OCI-LY7 (cell line): ENCODE measurements at places on chromosomes 4 and X.
A peak's percentile ranks its signal among the peaks of the same experiment; 100 is the strongest.

GRCh38 chr4:80014531-80014930 is 58.5 kb downstream of the ANTXR2 start:
- DNase-seq, result no peak

DNA sequence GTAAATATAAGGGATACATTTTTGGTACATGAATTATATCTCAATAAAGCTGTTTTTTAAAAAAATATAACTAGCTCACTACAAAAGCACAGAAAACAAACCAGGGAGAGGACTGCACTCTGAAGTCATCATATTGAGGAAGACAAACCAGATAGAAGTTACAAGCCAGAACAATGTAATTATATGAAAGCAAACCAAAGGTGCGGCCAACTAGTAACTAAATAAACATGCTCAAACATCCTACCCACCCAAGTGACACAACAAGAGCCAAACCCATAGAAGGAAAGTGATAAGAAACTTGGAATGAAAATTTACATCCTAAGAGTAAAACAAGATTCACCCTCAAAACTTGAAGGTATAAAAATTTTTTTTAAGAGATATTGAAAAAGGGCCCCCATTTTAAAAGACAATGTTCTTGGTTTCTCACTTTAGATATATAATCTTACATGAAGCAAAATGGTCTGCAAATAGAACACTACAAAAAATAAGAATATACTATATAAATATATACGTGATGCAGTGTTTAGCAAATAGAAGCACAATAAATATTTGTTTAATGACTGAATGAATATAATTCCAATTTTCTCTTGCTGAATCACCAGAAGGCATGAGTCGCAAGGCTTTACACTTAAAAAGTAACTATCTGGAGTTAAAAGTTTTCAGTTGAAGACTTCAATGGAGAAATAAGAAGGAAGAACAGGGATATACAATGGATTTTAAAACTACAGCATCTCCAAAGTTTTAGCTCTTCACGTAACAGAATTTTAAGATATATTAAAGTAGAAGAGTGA is 4.0 kb upstream of the SH3D19 start:
- no peak for DNase-seq

- no peak for DNase-seq
Measured at GRCh38 chrX:112645774-112646173, 34.0 kb downstream of the LHFPL1 start.

GRCh38 chr4:165560941-165561340 is 182.1 kb downstream of the CPE start:
- no peak for DNase-seq

DNA sequence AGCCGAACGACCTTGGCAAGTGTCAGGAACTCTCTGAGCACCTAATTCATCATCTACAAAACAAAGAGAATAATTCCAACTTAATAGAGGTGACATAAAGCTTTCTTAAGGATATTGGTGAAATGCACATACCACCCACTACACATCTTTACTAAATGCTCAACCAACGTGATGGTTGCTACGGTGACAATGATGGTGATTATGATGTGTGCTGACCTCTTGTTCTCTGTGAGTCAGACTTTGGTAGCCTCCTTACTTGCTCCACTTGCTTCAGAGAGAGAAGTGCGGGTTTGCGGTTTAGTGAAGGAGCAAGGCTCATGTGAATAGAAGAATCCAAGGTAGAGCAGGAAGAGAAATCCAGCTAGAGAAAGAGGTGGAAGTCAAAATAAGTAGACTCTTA is 52.8 kb upstream of the CLNK start:
- DNase-seq, result no peak

DNA sequence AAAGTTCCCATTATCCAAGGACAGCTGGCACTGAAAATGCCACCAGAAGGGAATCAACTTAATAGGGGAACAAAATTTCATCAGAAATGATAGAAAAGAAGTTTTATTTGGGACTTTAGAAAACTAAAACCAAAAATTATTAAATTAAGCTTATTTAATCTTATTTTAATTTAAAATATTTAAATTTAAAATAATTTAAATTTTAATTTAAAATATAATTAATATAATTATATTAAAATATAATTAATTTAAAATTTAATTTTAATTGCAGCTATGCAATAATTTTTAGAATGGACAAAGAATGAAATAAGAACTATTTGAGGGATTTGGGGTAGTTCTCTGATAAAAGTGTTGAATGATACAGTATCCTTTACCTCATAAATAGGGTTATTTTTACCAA is 10.2 kb upstream of the VAMP7 start:
- no peak for DNase-seq

DNA sequence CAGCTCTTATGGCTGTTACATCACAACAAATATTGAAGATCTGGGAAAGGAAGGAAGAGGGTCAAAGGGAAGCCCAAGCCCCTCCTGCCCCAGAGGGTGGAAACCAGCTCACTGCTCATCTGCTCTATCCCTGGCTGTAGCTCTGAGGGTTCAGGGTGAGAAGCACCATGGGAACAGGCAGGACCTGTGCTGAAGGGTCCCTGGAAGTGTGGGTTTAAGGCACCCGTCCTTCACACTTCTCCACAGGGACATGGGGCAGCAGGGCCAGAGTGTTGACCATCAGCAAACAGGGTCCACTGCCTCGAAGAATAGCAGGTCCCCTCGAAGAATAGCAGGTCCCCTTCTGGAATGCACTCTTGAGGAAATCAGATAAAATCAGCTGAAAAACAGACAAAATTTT is 4.4 kb downstream of the RTL5 start:
- no peak for DNase-seq

DNA sequence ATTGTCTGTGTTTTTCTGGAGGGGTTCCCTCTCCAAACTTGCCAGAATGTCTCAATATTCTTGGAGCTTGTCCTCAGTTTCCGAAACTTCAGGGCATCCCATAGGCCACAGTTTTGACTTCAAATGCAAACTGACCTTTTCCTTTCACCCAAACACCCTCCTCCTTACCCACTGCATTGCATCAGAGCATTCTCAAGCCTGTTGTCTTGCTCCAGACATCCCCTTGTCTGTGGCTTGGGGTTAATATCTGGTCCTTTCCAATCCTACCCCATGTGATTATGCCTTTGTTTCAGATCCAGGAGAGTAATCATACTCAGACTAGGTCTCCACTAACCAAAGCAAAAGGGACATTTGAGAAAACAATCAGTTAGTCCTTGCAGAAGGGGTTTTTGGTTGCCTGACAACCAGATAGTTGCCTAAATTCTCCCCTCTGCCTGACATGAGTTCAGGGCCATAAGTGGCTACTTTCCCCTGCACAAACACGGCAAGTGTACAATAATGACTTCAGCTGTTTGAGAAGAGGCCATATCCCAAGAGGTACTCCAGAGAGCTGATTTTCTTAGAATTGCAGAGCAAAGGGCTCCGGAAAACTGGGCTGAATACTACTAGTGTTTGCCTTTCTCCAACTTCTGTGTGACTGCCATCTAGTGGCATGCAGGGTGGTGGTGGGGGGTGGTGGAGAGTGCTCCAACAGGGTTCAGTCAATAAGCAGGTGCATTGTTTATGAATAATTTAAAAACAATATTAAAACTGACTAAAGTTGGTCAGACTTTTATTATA is 130.2 kb downstream of the CHRDL1 start:
- DNase-seq, result peak; percentile 0

- DNase-seq, result no peak
Measured at GRCh38 chrX:44922980-44923379, 50.0 kb downstream of the KDM6A start.

- DNase-seq, result no peak
Measured at GRCh38 chr4:7487998-7488671, 53.4 kb upstream of the PSAPL1 start.

- peak; percentile 28 for DNase-seq
Measured at GRCh38 chr4:24476282-24476681, 108.1 kb downstream of the DHX15 start.

DNA sequence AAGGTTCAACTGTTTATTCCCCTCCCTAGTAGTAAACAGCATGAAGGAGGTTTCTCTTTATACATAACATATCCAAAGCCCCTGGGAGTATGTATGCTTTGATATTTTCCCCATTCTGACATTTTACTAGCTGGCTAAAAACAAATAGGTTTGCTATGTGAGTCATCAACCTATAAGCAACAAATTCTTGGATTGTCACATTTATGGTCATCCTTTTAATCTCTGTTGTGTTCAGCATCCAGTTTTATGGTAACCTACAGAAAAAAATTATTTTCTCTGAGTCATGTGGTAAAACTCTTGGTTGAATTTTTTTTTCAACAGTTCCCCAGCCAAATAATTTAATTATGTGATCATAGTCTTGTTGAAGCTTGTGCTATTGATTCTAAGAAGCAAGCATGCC is 734.1 kb downstream of the ADGRL3 start:
- no peak for DNase-seq

GRCh38 chr4:166172619-166173018 is 299.6 kb downstream of the TLL1 start:
- no peak for DNase-seq

GRCh38 chr4:55386073-55386472 is 9.7 kb upstream of the TMEM165 start:
- DNase-seq, result peak; percentile 37

- DNase-seq, result no peak
Measured at GRCh38 chr4:53089936-53090729, 228.0 kb downstream of the RASL11B start.

DNA sequence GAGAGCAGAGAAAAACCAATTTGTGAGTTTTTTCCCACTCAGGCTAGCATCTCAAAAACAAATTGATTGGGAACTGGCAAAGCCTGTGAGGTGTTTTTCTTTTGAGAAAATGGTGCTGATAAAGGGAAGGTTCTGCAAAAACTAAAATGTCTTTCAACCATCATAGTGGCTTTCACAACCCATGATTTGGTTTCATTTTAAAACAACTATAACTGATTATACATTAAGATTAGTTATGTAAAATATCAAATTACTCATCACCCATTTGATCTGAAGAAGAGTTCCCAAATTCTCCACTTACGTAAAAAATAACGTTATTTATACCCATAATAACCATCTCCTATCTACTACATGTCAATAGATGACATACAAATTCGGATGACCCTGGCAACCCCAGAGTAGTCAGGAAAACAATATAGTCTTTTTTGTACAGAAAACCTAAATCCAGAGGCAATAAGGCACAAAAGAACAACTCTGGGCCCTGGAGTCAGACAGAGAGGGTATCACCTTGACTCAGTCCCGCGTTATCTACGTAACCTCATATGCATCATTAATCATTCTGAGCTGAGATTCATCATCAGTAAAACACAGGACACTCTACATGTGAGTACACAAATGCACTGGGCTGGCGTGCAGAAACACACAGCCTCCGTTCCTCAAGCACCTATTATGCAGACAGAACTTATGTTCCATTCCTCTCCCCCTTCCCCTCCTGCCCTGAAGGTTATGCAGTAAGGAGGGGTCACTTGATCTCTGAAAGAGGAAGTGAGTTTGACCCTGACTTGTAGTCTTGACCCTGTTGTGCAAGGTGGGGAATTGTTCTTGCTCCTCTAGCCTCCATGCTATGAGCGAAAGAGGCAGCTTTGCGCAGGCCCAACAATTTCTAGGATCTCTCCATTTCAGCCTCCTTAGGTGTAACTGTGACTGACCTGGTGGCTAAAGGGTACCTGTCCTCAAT is 82.2 kb downstream of the SLC9A7 start:
- DNase-seq, result no peak

GRCh38 chr4:75142850-75143249 is 209.9 kb downstream of the PARM1 start:
- no peak for DNase-seq

GRCh38 chrX:87664381-87664780 is 146.8 kb downstream of the KLHL4 start:
- DNase-seq, result peak; percentile 0

- no peak for DNase-seq
Measured at GRCh38 chr4:186158966-186159365, 32.4 kb upstream of the CYP4V2 start.

- DNase-seq, result no peak
Measured at GRCh38 chrX:53729751-53730150, 43.2 kb upstream of the HUWE1 start.

GRCh38 chr4:41379230-41379629 is 122.5 kb downstream of the UCHL1 start:
- no peak for DNase-seq

GRCh38 chrX:22093550-22093949 is 61.4 kb downstream of the PHEX start:
- no peak for DNase-seq

GRCh38 chr4:177393236-177393635 is 49.0 kb downstream of the AGA start:
- DNase-seq, result no peak

- DNase-seq, result no peak
Measured at GRCh38 chr4:42345962-42346544, 51.2 kb upstream of the SHISA3 start.
